NCI-H774 (cell line): ENCODE measurements at places on chromosomes 2 and 18.

GRCh38 chr2:48886919-48887318 is 131.4 kb upstream of the LHCGR start:
- DNase-seq: no peak

- DNase-seq: no peak
Observed at GRCh38 chr2:2645162-2645855, 314.2 kb upstream of the MYT1L start.

- no peak for DNase-seq
Observed at GRCh38 chr2:236107536-236107935, 60.6 kb downstream of the GBX2 start.

DNA sequence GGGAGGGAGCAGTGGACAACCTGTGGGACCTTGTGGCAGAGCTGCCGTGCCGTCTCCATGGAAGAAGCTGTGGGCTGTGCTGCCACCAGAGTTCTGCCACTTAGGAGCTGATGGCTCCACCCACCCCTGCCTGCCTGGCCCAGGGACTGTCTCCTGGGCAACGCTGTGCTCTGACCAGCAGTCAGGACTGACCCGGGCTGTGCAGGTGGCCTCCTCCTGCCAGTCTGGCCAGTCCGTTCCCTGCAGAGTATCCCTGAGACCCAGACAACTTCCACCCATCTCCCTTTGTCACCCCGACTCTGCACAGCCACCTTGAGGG is 12.8 kb downstream of the ASIC4 start:
- peak; percentile 57 for DNase-seq

DNA sequence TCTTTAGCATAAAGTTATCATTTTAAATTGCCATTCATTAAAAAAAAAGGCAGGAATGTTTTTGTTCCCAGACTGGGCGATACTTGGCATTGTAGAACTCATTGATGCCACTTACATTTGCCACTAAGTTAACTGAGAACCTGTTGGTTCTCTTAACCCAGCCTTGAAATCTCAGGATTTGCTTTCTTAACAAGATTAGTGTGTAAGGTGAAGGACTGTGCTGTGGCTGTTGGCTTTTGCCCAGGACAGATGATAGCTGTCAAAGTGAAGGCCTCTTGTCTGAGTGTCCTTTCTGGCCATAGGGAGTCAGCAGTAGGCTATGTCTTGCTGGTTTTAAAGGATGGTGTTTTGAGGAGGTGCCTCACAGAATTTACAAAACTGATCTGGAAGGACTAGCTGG is 2.6 kb downstream of the DPYSL5 start:
- no peak for DNase-seq

GRCh38 chr2:227207573-227207972 is 43.1 kb downstream of the COL4A3 start:
- DNase-seq: no peak

DNA sequence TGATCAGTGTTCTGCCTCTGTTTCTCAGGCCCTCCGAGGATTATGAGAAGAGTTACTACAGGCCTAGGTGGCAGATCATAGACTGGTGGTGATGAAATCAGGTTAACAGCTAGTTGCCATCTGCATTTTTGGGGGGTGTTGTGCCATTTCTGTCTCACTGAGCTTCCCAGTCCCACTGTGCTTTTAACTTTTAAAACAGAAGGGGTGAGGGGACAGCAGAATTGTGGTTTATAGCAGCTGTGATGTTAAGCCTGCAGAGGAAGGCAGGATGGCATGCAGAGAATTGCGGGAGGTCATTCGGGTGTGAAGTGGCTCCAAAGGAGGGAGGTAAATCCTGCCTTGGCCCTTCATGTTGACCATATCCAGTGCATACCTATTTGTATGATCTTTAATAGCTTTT is 5.0 kb downstream of the CAB39 start:
- DNase-seq: no peak

DNA sequence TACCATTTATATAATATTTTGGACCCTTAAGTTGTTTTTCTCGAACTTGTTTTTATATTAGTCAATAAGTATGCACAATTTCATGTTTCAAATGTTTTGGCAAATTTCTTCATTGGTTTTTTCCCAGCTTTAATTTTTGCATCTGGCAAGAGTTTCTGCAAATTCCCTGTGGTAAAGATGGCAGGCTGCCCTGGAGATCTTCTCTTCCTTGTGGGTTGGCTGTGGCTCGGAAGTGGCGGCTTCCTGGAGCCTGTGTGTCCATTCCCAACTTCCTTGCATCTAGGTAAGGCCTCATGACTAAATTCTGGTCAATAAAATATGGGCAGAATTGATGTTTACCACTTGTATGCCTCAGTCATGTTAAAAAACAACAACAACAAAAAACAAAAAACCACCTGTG is 818.6 kb downstream of the EPHA4 start:
- DNase-seq: no peak

- no peak for DNase-seq
Observed at GRCh38 chr2:203688798-203689197, 17.6 kb upstream of the CD28 start.
